ENCODE measurements at places on chromosomes 6 and 20.
A peak's percentile ranks its signal among the peaks of the same experiment; 100 is the strongest.

- no peak for DNase-seq
Observed at GRCh38 chr6:163994566-163994965, 580.0 kb downstream of the QKI start.

GRCh38 chr6:146957181-146958093 lies 246.8 kb upstream of the STXBP5 start:
- DNase-seq: no peak

GRCh38 chr6:40988634-40989033 lies 50.4 kb downstream of the UNC5CL start:
- no peak for DNase-seq

DNA sequence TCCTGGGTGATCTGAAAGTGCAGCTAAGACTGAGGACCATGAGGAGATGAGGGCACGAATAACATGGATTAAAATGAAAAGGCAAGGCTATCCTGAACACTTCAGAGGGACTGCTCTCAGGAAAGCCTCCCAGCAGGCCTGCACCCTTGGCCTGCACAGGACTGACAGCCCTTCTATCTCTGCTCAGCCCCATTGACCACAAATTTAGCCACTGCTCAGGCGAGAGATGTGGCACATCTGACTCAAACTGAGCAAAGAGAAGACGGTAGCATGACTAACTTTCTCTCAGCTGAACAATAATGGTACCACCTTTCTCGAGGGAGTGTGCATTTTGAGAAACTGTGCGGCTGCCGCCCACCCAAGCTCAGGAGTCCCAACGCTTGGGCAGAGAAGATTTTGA lies 257.5 kb downstream of the ADGB start:
- peak; percentile 81 for DNase-seq

GRCh38 chr20:46701986-46702385 lies 7.5 kb upstream of the SLC2A10 start:
- no peak for DNase-seq

DNA sequence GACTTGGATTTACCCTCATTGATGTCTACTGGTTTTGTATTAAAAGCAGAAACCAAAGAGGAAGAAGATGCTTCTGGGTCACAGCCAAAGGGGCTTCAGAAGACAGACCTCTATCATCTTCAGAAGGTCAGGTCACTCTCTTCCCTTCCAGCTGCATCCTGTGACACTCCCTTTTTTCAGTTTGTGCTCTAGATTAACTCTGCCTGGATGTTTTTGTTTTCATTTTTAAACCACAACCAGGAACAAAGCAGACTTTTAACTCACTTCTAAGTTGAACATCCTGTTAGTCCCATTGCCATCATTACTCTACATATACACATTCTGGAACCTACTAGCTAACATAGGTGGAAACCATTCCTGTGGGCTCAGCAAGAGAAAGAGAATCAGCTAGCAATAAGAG lies 45.2 kb downstream of the AKIRIN2 start:
- no peak for DNase-seq

DNA sequence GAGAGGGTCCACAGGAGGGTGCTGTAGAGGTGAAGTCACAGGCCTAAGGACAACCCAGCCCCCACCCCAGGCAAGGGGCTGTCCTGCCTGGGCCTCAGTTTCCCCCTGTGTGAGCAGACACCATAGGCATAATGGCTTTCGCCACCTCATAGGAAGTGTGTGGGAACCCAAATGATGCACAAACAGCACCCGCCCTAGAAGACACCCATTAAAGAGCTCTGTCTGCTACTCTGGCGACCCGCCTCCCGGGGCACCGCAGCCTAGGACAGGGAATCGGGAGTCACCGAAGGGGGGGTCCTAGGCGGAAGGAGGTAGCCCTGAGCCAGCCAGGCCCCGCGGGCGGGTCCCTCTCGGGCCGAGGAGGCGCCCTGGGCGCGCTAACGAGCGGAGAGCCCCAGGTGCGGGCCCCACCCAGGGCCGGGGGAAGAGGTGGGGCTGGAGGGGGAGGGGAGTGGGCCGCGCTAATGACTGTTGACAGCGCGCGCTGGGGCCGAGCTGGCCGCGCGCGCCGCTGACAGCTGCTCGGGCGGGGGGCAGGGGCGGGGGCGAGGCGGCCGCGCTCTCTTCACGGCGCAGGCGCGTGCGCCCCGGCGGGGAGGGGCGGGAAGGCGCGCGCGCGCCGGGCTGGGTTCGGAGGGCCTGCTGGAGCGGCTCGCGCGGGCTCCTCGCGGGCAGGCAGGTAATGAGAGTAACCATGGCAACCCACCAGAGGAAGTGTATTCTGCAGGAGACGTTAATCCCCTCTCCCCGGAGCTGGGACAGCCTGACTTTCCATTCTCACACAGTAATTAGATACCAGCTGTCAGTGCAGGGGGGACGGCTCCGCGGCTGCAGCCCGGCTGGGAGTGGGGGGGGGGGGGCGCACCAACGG lies 48.9 kb downstream of the NOL4L start:
- peak; percentile 71 for DNase-seq

- DNase-seq: no peak
Observed at GRCh38 chr20:19986419-19986818, 30.7 kb upstream of the NAA20 start.

DNA sequence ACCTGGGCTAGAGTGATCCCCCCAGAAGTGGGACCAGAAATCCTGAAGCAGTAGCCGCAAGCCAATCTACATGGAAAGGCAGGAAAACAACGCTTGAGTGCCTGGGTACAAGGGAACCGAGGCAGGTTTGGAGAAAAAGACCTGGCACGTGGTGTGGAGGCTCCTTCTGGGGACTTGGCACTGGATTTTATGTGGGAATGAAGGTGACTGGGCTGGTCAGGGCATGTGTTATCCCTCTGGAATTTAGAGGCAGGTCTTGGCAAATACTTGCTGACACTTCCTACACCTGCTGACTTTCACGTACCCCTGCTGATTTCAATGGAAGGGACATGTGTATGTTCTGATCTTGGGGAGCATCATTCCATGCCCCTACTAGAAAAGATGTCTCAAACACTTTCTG lies 25.0 kb upstream of the FAM217A start:
- no peak for DNase-seq

GRCh38 chr20:610130-611046 lies at the start of gene TCF15:
Gene TCF15 (minus strand): TSS chr20:610309. CDS start chr20:610237, 72 bp downstream.
- no peak for DNase-seq
